Esophagus squamous epithelium (tissue), 5 donors: ENCODE measurements at places on chromosomes 5 and 9.

DNA sequence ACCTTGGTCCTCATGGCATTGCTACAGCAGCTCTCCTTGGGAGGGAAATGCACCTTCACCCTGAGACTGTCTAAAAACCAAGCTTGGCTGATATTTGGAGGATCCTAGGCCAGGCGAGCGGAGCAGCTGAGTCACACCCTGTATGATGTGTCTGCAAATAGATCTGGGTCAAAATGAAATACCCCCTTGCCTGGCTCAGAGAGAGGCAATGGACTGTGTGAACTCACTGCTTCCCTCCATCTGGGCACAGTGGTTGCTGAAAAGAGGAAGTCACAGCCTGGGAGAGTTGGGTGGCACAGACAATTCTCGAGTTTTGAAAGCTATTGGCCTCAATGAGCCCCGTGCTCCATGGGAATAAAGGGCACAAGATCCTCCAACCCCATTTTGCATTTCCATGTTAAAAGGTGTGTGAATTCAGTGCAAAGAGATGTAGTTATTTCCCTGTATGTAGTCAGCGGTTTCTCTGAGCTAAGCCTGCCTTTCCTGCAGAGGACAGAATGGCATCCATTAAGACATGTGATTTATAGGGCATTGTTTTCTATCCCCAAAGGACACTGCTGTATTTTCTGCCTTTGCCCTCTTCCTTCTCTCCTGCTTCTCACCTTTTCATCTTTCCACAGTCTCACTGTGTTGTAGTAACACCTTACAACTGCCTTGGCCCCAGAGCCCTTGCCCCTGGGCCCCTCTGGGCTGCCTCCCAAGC is 177.2 kb downstream of the GADD45G start:
- no peaks in the 10 kb centered on the region for H3K27me3 ChIP-seq
- H3K27ac ChIP-seq = no peak overlapping the region
- H3K4me3 ChIP-seq = no peak overlapping the region
- no peak for DNase-seq
- H3K36me3 ChIP-seq = no peaks in the 10 kb centered on the region

DNA sequence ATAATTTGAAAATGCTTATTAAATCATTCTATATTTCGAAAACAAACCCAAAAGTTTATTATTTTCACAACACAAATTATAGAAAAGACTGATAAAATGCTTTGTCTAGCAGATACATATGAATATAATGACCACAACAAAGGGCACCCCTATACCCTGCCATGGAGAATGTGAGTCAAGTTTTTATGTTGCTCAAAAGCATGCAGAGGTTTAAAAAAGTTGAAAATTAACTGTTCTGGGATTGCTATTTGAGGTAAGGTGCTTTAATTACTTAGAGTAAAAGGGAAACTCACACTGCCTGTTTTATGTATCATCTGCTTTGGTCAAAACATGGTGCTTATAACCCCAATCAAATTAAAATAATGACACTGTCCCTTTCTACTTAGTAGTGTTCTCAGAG is 41.0 kb downstream of the MLANA start:
- H3K36me3 ChIP-seq = no peaks in the 10 kb centered on the region
- no peak overlapping the region for H3K27ac ChIP-seq
- no peak overlapping the region for H3K4me3 ChIP-seq
- no peaks in the 10 kb centered on the region for H3K27me3 ChIP-seq
- no peak for DNase-seq

DNA sequence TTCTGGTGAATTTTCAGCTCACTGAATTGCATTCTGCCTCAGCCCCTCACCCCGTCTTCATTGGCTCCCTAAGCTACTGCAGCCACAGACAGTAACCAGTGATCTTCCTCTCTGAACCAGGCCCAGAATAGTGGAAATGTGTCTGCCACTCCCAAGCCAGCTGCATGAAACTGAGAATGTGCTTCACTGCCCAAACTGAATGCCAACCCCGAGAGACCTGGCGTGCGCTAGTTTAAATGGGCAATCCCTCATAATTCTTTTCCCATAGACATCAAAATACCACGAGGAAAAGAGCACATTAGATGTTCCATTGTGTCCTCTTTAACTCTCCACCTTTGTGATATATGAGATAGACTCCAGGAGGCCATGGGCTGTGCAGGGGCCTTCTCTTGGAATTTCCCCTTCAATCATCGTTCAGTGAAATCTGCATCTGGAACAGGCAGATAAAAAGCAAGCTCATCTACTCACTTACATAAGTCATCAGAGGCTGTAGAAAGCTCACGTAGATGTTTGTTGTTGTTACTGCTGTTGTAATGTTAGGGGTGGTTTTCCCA is 320.2 kb downstream of the NFIB start:
- no peak overlapping the region for H3K27ac ChIP-seq
- H3K27me3 ChIP-seq = no peaks in the 10 kb centered on the region
- H3K4me3 ChIP-seq = no peak overlapping the region
- DNase-seq = no peak

DNA sequence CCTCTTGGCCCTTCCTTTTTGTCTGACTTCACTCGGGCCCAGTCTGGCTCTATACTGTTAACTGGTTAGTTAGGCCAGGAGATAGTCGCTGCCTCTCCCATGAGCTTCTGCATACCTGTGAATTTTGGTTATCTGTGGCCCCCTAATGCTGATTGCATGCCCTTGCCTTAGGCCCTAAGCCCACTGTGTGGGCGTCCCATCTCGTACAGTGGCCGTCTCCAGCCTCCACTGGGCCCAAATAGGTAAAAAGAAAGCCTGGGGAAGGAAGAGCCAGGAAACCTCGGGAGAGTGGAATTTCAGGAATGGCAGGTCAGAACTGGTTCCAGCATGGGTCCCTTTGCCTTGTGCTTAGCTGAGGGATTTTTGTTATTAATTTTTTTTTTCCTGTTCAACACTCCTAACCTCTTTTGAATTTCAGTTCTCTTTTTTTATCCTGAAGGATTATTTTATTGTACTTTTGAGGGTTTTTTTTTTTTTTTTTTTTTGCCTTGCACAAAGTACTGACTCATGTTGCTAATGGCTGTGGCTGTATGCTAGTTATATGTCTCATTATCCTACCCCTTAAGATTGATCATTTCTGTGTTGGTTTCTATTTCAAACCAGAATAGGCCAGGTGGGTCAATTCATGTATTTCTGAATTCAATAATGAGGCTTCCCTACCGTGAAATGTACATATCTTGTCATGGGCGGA is 3.4 kb downstream of the PRRC2B start:
- H3K4me3 ChIP-seq = no peak overlapping the region
- H3K27me3 ChIP-seq = no peaks in the 10 kb centered on the region
- no peak for DNase-seq
- H3K27ac ChIP-seq = peak overlapping the region; percentile 100
- H3K36me3 ChIP-seq = no peaks in the 10 kb centered on the region

GRCh38 chr5:107876906-107877305 is 206.2 kb upstream of the EFNA5 start:
- H3K36me3 ChIP-seq = no peaks in the 10 kb centered on the region
- H3K27me3 ChIP-seq = no peaks in the 10 kb centered on the region
- no peak overlapping the region for H3K4me3 ChIP-seq
- no peak overlapping the region for H3K27ac ChIP-seq
- no peak for DNase-seq

- H3K36me3 ChIP-seq = no peaks in the 10 kb centered on the region
- H3K4me3 ChIP-seq = no peak overlapping the region
- H3K27ac ChIP-seq = no peak overlapping the region
- DNase-seq = no peak
Measured at GRCh38 chr9:38445154-38446043, 21.1 kb upstream of the IGFBPL1 start.

- DNase-seq = no peak
- no peaks in the 10 kb centered on the region for H3K36me3 ChIP-seq
- H3K27me3 ChIP-seq = no peaks in the 10 kb centered on the region
- H3K27ac ChIP-seq = no peak overlapping the region
- no peaks in the 10 kb centered on the region for H3K4me1 ChIP-seq
Measured at GRCh38 chr5:161258438-161258837, 288.1 kb downstream of the GABRB2 start.

- no peak for DNase-seq
- H3K27me3 ChIP-seq = no peaks in the 10 kb centered on the region
- H3K4me3 ChIP-seq = no peak overlapping the region
Measured at GRCh38 chr5:36055984-36056383, 10.7 kb downstream of the UGT3A2 start.

DNA sequence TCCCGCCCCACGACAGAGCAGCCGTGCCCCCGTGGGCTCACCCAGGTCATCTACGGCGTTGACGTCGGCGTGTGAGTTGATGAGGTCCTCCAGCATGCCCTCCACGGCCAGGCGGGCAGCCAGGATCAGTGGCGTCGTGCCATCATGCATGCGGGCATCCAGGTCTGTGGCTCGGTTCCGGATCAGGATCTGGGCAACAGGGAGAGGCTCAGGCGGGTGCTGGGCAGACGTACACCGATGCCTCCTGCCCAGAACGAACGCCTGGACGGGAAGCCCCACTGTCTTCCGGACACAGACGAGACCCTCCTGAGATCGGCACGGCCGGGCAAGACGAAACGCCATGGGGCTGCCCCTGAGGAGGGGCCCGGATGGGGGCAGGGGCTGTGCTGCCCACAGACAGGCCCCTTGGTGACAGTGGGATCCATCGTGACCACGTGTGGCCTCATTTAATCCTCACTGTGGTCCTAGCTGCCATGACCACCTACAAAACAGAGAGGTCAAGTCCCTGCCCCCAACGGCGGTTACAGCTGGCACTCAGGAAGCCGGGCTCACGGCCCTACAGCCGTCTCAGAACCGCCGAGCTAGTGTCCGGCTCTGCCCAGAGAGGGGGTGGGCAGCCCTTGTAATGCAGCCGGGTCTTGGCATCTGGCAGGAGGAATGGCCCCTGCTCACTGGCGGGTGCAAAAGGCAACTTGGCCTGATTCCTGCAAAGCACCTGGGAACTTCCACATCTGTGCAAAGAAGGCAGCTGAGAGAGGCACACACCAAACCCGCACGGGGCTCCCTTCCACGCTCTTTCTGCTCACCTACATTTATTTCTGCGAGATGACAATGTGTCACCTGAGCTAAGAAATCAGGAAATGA is 16.5 kb upstream of the SEC16A start:
- H3K27ac ChIP-seq = no peak overlapping the region
- peaks cover 98% of the 10 kb centered on the region for H3K36me3 ChIP-seq
- no peak for DNase-seq
